Cerebellum (tissue), 4 donors: ENCODE measurements at places on chromosomes 3 and 15. TPM values are rescaled to one million over a fixed set of nuclear protein-coding genes. Genes with fewer than 3 reads are reported as not detected.

The BCHE gene
- total RNA-seq, result 21.1 TPM

DNA sequence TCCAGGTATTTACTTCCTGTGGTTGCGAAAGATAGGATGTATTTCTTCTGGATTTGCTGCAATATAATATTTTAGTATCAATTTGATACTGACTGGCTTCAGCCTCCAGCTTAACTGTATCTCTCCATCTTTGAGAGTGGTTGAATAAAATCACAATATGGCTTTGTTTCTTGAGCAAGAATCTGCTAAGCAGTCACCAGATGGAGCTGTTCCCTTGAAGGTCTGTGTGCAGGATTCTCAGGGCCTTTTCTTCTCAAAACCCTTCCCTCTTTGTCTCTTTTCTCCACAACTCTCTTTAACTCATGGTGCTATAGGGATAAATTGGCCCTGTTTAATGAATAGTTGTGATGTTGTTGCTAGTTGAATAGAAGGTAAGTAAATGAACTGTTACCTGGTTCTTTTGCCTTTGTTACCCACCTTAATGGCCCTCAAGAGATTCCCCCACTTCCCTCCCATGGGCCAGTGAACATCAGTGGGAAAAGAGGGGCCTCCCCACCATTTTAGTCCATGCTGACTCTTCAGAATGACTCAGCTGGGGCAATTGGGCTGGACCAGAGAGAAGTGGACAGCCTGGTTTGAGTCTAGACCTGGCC lies 34.8 kb upstream of the RAB6B start:
- DNase-seq, result peak; percentile 70

- no peak for DNase-seq
These were observed 703.8 kb upstream of the NR2F2 start for GRCh38 chr15:95626501-95627361.

GRCh38 chr3:194220901-194221326 lies 85.0 kb downstream of the HES1 start:
- no peak for DNase-seq

- DNase-seq, result no peak
These were observed 173.6 kb upstream of the BHLHE40 start for GRCh38 chr3:4805662-4806061.

GRCh38 chr3:158160958-158161357 lies 51.1 kb downstream of the RSRC1 start:
- no peak for DNase-seq

GRCh38 chr3:17798000-17798399 lies 55.6 kb upstream of the TBC1D5 start:
- no peak for DNase-seq

DNA sequence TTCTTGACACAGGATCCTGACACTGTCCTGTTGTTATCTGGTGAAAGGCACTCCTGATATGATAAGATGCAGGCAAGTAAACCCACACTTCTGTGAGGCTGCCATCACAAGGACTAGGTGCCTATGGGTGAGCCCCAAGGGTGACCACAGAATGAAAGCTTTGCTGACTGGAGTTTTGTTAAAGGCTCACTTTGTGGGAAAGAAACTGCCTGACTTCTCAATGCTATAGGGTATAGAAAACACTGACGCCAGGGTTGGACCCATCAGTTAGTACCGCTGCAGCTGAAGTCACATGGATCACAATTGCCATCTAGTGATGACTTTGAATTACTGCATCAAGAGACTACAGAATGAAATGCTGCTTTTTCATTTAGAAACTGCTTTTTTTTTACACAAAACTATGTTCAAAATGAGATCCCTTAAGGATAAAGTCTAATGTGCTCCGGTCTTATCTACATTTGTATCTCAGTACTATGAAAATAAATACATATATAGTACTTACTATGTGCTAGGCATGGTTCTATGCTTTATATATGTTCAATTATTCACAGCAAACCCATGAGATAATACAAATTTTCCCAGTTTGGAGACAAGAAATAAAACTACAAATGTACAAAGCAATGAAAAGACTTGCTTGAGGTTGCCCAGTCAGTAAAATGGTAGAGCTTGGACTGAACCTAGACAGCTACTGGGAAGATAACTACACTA lies 64.2 kb upstream of the CMSS1 start:
- DNase-seq, result peak; percentile 20
